HEK293T (cell line): ENCODE measurements at places on chromosomes 12 and 14.

DNA sequence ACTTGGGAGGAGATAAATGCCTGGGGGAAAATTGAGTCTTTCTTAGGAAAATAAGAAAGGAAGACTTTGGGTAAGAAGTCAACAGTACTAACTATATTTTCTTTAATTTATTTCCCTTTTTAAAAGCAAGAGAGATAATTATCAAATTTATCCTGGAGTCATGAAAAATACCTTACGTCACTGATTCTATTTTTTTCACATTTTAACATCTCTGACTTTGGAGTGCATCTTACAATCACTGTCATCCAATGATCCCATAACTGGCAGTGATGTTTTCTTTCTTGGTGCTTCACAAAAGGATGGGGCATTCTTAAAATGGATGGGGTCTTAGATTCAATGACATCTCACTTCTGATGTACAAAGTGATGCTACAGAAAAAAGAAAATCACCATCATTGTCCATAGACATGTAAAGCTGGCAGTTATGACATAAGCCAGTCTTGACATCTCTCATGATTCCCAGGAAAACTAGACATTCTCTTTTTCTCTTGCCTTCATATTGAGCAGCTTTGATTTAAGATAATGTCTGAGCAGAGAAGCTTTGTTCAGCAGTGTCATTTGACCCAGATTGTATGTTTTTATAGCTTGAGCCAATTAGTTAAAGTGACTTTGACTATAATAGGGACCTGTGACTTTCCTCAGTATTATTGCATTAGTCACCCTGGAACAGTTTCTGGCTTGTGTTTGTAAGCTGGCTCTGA, 236.2 kb downstream of the EGLN3 start:
- no peak for DNase-seq

DNA sequence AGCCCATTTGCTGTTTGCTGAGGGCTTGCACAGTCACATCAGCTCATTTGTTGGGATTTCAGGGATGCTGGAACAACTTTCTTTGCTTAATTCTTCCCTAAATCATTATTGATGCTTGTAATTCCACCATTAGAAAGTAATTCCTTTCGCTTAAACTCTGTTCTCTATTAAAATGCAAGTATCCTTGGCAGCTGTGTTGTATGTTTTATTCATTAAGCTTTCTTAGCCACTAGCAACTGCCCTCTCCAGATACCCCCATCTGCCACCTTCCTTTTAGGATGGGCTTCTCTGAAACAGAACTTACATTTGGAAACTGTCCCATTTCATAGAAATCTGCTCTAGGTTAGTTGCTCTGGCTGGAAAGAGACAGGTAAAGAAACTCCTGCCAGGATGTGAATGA, 43.7 kb downstream of the ADCK1 start:
- DNase-seq = no peak

- peak; percentile 91 for DNase-seq
These were observed at the start of gene ACVR1B for GRCh38 chr12:51951199-51951842. TSS of gene ACVR1B (plus strand) at chr12:51951699. CDS start at chr12:51951744, 45 bp downstream.

DNA sequence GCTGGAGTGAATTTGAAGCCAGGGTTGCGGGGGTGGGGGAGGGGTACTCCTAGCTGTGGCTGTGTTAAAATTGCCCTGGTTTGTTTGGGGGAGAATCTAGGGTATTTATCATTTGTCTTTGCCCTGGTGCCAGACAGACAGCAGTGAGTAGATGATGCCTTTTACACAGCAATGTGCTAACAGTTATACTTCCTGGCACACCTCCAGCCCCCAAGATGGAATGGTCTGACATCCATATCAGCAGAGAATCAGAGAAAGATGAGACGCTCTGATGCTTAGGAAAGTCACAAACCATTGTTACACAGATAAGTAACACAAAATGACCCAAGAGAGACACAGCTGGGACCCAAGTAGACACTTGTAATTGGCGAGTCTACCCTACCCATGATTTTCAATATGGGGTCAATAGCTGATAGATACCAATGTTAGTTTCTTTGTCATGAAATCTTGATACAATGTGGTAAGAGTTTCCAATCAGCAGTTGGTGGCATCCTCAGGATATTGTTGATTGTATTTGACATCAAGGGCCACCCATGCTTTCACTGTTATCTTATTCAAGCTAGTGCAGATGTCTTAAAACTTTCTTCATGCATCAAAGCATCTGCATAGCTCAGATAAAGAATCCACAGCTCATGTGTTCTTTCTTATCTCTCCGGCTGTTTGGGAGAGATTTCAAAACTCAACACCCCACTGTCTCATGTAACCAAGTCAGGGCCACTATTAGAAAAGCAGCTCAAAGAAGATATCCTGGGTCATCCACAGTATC, 2.6 kb upstream of the PRKAB1 start:
- DNase-seq = no peak

DNA sequence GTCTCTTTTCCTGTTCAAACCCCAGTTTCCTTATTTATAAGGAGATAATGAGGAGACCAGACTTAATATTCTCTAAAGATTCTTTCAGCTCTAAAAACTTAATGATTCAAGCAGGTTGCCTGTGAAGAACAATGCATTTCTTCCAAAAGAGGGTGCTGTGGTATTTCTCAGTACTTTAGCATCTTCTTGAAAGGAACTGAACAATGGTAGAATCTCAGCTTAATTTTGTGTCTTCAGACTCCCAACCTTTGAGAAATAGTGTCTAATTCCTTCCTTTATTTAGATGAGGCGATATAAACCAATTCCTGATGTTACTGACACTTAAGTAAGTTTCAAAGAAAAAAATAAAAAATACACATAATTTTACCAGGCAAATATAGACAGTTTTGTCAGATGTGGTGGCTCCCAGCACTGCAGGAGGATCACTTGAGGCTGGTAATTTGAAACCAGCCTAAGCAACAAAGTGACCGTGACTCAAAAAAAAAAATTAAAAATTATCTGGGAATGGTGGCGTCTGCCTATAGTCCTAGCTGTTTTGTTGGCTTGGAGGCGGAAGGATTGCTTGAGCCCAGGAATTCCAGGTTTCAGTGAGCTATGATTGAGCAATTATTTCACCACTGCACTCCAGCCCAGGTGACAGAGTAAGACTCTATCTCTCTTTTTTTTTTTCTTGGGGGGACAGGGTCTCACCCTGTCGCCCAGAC, 76.9 kb upstream of the PSMA6 start:
- peak; percentile 13 for DNase-seq

- DNase-seq = peak; percentile 33
These were observed 37.8 kb upstream of the OR4E1 start for GRCh38 chr14:21711360-21711961.
